ENCODE measurements at places on chromosomes 13 and 19.

DNA sequence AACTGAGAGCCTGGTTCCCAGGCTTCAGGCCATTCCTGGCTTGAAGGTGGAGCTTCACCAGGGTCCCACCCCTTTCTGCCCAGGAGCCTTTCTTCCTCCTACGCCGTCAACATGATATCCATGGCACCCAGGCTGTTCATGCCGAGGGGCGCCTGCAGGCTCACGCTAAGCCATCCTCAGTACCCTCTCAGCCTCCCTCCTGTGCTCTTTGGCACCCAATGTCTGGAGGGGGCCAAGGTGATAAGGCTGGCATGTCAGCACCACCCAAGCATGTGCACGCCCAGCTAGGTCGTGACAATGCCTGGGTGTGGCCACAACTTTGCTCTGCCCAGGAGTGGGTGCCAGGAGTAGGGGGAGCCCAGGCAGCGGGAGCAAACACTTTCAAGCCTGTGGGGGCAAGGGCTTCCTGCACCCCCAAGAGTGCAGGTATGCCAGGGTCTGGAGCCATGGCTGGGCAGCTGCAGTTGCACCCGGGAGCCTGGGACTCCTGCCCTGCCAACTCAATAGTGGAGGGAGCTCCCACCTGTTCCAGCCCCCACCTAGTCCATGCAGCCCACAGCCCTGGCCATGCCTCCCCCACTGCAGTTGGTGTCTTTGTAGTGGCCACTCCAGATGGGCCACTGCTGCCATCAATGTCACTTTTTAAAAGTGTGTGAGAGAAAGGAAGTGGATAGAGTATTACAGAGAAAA, 219.9 kb downstream of the MAB21L1 start:
- no peak for DNase-seq

- DNase-seq = no peak
These were observed 27.1 kb upstream of the DOCK9 start for GRCh38 chr13:99004978-99005377.

- DNase-seq = no peak
These were observed 75.7 kb downstream of the DPF1 start for GRCh38 chr19:38148337-38148736.

DNA sequence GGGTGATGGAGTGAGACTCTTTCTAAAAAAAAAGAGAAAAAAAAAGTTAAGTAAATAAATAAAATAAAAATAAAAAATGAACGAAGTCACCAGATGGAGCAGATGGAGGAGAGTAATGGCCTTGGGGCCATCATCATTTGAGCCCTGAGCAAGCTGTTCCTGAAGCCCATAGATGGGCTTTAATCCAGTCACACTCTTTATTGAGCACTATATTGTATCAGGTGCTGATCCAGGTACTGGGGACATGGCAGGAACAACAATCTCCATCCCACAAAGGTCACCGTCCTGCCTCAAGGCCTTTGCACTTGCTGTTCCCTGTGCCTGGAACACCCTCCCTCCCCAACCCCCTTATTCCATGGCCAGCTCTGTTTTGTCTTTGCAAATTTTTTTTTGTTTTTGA, 3.9 kb upstream of the ADAMTS10 start:
- DNase-seq = no peak

DNA sequence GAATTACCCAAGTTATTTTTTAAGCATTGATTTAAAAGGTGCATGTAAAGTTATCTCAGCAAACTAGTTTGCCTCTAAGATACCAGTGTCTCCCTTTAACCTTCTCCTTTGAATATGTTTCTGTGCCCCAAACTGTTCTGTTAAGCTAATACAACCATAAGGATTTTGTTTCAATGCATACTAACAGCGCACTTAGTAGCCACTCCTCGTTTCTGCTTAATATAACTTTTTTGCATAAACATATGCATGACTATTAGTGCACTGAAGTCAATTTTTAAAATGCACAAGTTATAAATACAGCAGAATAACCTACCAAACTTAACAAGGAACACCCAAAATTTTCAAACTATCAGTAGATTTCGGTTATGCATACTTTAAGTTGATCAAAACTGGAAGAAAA, 79.4 kb downstream of the SERP2 start:
- DNase-seq = no peak

DNA sequence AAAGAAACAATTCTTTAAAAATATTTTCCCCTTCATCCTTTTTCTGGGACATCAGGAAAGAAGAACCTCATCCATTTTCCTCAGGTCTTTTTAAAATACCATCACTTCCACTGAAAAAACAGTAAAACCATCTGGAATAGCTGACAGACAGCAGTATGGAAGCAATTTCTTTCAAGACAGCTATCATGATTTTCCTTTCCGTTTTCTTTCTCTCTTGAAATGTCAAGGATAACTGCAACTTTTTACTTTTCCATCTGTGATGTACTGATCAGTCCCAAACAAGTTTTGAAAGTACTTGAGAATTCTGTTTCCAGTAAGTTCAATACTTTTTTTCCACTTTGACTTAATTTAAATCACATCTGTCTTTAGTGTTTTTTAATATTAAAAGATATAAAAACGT, 211.2 kb downstream of the LHFPL6 start:
- no peak for DNase-seq

DNA sequence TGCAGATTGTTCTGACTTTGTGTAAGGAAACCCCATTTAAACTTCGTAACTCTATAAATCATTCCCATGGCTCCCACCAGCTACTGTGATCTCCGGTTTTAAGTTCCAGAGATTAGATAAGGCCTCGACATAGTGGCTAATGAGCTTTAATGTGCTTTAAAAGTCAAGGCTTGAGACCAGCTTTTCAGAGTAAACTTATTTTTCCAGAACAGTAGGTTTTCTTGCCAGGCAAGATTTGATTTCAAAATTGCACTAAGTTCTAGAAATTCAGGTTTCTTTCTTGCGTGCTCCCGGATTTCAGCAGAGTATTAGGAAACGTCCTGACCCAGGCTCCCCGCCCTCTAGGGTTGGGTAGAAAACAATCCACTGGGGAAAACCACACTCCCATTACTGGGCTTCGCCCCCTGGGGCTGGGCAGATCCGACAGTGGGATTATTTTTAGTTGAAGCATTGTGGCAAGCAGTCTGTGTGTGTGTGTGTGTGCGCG, 43.3 kb downstream of the CRYL1 start:
- DNase-seq = no peak

DNA sequence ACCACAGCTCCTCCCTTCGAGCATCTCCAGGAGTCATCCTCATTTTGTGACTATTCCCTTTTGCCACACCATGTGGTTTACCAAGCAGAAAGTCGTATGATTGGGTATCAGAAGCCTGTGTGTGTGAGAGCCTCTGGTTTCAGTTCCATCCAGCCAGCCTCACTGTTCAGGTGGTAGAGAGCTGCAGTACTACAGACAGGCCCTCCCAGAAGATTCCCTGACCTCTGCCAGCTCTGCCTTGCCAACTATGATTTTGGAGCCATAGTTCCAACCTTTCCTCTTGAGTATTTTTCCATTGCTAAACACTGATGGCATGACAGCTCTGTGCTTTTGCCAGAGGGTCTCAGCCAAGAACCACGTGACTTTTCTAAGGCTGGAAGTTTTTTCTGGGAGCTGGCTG, 82.5 kb downstream of the DHRS12 start:
- no peak for DNase-seq

GRCh38 chr13:73913751-73914518, 220.3 kb downstream of the KLF12 start:
- peak; percentile 12 for DNase-seq

- no peak for DNase-seq
These were observed 43.0 kb upstream of the HNRNPA1L2 start for GRCh38 chr13:52599037-52599847.

DNA sequence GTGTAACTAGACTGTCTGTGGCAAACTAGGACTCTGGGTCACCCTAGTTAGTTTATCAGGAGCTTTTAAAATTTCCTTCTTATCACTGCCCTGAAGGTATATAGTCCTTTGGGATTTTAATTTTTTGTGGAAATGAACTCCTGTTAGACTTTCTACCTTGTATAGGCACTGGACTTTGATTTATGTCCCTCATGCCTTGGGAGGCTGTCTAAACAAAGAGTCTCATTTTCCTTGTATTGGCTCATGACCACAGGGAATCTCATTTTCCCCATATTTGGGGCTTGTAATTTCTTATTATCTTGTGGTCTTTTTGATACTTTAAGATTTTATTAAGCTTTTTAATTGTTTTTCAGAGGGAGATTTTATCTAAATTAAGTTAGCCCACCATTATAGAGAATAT, 21.4 kb downstream of the KCTD4 start:
- no peak for DNase-seq

- DNase-seq = no peak
These were observed 586.7 kb upstream of the SGCG start for GRCh38 chr13:22594041-22594440.

- no peak for DNase-seq
These were observed 7.7 kb downstream of the KASH5 start for GRCh38 chr19:49395581-49396407.

GRCh38 chr19:1618157-1619093, 13.2 kb upstream of the UQCR11 start:
- DNase-seq = no peak

- DNase-seq = no peak
These were observed 673 bp downstream of the SPATA13 start for GRCh38 chr13:24161010-24161775.

DNA sequence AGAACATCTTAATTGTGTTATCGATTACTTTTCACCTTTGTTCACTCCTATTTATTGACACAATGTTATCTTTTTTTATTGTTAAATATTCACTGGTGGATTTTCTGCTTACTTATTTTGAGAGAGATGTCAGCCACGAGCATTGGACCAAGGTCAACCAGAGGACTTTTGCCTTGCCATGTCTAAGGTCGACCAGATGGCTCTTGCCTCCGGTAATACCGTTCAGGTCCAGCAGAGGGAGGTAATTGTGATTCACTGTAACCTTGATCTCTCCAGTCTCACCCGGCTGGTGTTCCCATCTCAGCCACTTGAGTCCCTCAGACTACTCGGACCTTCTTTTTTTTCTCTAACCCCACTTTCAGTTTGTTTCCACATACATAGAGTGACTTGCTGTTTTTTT, 1438.1 kb downstream of the UQCRFS1 start:
- DNase-seq = no peak

GRCh38 chr19:41569481-41570150, 6.3 kb upstream of the CEACAM21 start:
- DNase-seq = no peak

DNA sequence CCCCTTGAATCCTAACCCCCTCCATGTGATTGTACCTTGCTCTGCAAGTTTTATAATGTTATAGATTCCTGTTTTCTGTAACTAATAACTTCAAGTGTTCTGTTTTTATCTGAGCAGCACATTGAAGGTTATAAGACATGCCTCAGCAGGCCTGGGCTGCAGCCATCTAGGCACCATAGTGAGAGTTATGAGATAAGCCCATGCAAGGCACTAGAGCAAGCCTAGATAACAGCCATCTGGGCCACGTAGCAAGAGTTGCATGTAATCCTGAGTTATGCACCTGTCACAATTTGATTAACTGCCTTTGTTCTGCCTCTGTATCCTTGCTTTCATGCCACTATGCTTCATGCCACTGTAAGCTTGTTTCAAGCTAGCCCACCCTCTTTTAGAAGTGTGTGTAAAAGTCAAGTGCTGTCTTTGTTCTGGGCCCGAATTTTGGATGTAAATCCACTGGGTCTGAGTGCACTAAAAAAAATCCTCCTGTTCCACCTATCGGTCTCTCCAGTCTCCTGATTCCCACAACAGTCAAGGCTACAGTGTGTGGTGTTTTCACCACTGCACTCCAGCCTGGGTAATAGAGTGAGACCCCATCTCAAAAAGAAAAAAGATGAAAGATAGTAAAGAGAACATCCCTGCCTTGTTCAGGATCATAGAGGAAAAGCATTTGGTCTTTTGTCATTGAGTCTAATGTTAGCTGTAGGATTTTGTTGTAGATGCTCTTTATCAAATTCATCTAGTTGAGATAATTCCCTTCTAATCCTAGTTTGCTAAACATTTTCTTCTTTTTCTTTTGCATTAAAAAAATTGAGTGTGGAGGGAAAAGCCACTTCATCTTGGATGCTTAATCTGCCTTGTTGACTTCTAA, 16.0 kb upstream of the KBTBD6 start:
- DNase-seq = no peak

DNA sequence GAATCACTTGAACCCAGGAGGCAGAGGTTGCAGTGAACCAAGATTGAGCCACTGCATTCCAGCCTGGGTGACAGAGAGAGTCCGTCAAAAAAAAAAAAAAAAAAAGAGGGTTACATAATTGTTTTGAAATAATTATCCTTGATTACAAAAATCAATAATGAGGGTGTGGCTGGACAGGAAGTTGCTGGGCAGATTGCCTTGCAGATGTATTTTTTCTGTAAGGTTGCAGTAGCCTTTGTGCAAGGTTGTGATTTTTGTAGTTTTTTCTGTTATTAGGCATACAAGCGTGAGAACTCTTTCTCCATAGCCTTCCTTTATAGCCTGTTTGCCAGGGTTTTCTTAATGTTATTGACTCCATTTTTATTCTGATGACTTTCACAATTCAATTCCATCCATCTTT, 40.7 kb upstream of the SIN3B start:
- no peak for DNase-seq

DNA sequence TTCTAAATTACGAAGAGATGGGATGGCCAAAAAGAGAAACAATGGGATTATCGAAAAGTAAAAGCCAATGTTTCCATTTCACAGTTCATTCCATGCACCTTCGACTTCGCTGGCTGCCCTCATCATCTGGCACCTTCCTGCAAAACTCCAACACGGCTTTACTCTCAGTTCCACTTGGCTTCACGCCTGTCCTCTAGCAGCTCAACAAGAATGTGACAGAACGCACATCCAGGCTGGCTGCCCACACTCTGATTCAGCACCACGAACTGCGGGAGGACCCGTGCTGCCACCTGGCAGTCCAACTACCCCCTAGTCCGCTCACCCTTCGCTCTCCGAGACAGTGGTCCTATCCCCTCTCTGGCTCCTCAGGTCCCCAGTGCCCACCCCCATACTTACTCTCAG, 11.7 kb downstream of the ATP7B start:
- DNase-seq = no peak

DNA sequence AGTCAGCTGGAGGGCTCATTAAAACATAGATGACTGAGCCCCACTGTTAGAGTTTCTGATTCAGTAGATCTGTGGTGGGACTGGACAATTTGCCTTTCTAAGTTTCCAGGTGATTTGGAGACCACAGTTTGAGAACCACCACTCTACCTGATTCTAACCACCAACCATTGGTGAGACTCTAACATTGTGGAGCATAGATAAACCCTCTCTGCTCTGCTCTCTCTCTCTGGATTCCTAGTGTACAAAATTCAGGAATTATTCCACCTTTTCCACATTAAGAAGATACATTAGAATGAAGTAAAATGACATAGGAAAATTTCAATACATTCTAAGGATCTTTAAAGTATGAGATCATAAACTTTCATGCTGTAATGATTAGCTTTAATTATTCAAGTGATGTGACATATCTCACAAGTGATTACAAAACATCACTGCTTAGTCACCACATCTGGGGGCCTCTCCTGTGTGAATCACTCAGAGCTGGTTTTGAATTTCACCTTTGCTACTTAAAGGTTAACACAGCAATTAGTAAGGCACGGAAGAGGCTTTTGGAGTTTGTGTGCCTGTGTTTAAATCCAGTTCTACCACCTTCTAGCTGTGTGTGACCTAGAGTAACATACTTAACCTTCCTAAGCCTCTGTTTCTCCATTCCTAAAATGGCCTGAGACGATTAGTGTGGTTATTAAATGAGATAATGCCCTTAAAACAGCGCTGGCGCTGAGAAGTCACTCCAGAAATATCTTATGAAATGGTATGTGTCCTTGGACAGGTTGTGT, 78.5 kb upstream of the NBEA start:
- DNase-seq = peak; percentile 34
